ENCODE measurements at places on chromosomes 1 and 21. TPM values are rescaled to one million over a fixed set of nuclear protein-coding genes. Genes with fewer than 3 reads are reported as not detected.

Gene PERM1
- 0.23 TPM for polyA plus RNA-seq

GRCh38 chr1:164611754-164612642 is 53.0 kb downstream of the PBX1 start:
- DNase-seq = peak; percentile 90

Gene CACYBP
- polyA plus RNA-seq = 113 TPM

- DNase-seq = no peak
Observed at GRCh38 chr1:168504064-168504837, 39.5 kb downstream of the XCL2 start.

Gene CELA2B
- 0.79 TPM for polyA plus RNA-seq

GRCh38 chr1:172699111-172699510 is 40.2 kb downstream of the FASLG start:
- no peak for DNase-seq

Gene LINGO4
- polyA plus RNA-seq = not detected

DNA sequence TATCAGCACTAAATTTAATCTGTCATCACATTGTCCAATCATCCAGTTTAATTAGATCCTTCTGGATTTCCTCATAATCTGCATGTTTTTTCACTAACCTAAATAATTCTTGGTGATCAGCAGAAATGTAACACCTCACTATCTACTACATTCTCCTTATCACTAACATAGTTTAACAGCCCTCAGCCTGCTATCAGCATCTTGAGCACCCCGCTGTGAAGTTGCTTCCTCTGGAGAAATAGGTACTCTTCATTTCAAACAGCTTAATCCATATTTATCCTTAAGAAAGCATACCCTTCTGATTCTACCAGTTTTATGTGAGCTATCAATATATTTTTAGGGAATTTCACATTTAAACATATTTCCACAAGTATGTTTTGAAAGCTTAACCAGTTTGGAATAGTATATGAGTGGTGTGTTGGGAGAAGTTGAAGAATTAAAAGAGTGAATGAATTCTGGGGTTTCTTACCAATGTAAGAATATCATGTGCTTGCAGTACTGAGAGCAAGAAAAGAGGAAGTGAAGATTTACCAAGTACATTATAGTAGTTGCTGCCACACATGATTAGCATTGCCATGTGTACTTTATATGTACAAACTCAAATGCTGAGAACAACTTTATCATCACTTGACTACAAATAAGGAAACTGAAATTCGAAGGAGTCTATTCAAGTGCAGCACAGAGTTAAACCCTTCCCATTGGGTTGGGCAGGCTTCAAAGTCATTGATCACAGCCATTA is 771.1 kb upstream of the ADGRL4 start:
- no peak for DNase-seq

Gene C8A
- not detected for polyA plus RNA-seq

GRCh38 chr1:84107955-84108354 is 36.1 kb upstream of the PRKACB start:
- DNase-seq = no peak

DNA sequence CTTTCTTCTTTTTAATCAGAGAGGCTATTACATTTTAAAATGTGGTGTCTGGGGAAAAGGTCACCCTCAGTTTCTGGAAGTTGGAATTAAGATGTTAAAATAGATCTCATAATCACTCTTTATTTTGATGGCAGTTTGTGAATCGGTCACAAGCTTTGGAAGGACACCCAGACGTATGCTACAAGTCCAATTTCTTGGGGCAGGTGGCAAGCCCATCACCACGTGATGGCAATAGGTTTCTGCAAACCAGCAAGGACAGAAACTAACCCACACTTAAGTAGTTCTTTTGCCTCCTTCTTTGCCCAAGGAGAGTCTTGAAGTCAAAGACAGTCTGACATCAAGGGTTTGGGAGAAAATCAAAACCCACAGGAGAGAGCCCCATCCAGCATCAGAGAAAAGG is 72.9 kb downstream of the C1orf87 start:
- no peak for DNase-seq

Gene PADI1
- not detected for polyA plus RNA-seq

DNA sequence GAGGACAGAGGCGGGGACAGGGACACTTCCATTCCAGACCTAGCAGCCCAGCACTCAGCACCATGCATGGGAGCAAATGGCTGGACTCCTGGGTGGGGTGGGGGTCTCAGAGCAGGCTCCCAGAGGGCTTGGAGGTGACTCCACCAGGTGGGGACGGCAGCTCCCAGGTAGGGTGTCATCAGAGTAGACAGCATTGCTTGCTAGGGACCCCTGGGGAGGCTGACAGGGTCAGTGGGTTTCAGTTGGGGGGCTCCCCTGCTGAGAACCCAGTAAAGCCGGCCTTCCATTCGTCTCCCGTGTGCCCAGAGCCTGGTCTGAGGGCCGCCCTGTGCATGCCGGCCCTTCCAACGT is 4.8 kb upstream of the GJC2 start:
- DNase-seq = no peak

Gene TINAGL1
- polyA plus RNA-seq = 55.4 TPM

DNA sequence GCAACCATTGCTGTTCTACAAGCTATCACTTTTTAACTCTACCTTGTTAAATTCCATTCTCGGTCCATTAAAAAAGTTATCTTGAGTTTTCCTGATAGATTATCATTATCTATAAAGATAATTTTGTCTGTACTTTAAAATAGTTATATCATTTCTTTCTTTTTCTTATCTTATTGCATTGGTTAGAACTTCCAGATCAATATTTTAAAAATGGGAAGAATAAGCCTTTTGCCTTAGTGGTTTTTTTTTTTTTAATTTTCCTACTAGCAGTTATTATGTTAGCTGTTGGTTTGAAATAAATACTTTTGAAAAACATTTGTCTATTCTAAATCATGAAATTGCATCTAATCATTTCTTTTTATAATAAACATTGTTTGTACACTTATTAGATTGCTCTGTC is 71.0 kb upstream of the ATF3 start:
- DNase-seq = no peak
